ENCODE measurements at places on chromosomes 4 and X.

DNA sequence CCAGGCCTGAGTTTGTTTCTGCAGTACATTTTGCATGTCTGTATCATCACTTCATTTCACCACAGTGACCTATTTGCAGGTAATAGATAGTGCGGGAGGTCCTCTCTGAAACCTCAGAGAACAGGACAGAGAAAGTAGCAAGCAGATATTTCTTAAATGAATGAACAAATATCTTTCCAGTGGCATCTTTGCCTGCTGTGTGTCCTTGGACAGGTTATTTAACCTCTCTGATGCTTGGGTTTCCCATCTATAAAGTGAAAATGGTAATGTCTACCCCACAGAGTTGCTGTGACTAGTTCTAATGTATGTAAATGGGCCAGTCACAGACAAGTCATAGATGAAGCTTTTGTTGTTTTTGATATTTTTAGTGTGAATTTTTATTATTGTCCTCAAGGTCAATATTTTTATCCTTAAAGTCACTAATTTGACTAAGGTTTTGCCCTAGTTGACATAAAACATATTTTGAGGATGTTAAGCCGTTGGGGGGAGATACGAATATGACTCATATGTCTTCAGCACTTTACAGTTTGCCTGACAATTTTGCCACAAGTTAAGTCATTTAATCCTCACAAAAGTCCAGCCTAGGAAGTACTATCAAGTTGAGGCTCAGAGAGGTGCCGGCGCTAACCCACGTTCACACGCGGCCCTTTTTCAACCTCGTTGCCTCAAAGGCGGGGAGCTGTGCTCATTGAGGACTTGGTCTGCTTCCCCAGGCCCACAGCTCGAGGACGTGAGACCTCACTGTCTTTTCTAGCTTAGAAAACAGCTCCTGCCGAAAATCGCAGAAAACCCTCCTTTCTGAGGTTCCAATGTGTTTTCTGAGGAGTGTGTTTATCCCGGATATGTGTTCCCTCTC is 126.7 kb upstream of the STX18 start:
- DNase-seq = no peak

GRCh38 chrX:111634823-111635729 is 45.9 kb upstream of the ALG13 start:
- DNase-seq = no peak

DNA sequence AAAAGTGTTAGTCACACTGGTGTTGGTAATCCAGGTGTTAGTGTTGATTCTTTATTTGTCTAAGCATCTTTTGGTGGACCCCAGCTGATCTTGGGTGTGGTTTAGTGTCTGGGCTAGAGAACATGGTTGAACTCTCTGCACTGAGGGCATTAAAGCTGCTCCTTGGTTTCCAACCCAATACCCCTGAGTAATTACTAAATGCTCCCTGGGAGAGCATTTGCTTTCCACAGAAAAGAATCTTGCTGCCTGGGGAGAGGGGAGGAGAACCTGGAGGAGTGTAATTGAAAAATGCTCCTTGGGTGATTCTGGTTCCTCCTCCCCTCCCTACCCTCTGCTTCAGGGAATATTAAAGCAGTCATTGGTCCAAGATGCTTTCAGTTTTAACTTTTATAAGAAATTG is 3.1 kb downstream of the GUCY1B1 start:
- no peak for DNase-seq

GRCh38 chrX:132388371-132388770 is 100.5 kb downstream of the MBNL3 start:
- DNase-seq = no peak

- DNase-seq = no peak
These were observed 140.9 kb upstream of the ANXA3 start for GRCh38 chr4:78410676-78411075.

GRCh38 chrX:134469486-134469885 is 9.5 kb downstream of the HPRT1 start:
- DNase-seq = no peak

GRCh38 chr4:150789864-150790263 is 207.9 kb downstream of the MAB21L2 start:
- DNase-seq = no peak

DNA sequence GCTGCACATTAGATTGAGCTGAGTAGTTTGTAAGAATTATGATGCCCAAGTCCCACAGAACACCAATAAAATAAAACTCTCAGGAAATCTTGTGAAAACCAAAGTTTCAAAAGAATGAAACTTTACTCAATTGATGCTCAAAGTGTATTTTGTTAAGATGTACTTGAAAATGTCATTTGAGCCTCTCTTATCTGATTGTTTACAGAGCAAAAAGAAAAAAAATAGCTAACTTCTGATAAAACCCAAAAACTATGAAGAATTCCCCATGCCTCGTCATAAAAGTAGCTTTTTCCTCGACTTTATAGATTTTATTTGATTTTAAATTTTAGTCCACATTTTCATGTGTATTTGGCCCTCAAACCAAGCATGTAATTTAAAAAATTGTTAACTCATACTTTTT is 521.5 kb upstream of the FTHL17 start:
- no peak for DNase-seq

DNA sequence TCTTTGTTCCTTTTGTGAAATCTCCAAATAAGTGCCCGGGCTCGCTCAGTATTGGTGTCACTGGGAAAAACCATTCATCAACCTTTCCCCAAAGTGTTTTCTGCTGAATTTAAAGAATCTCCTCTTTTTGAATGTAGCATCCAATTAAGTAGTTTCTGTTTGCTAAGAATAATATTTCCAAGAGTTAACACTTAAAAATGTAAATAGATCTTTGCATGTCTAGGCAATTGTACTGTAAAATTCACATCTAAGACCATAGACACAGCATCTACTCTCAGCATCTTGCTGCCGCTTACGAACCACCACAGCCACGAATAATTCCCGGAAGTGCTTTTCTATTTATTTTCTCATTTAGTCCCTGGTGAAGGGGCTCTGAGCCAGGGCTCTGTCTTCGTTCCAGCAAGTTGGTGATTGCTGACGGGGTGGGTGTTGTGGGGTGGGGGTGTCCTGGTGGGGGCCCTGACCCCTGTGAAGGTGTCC is 1.4 kb downstream of the NSG1 start:
- no peak for DNase-seq

GRCh38 chrX:64195862-64196261 is 9.6 kb downstream of the AMER1 start:
- no peak for DNase-seq

GRCh38 chr4:38323141-38323641 is 340.8 kb upstream of the KLF3 start:
- DNase-seq = no peak

DNA sequence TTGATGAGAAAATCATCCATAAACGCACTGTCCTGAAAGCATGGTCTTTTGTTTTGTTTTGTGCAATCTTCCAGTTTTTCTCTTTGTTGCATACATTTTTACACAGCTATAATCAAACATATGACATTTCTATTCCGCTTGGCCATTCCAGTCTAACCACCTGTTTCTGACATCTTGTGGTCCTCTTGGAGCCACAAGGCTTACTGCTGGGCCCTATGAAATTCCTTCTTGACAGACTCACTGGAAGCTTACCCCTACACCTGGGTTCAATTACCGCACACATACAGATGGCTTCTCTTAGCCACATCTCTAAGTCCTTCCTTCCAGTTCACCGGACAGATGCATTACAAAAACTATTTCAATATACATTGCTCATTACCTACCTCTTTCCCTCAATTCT is 72.4 kb downstream of the PAPSS1 start:
- no peak for DNase-seq

GRCh38 chrX:131791608-131792355 is 231.3 kb upstream of the STK26 start:
- DNase-seq = no peak

DNA sequence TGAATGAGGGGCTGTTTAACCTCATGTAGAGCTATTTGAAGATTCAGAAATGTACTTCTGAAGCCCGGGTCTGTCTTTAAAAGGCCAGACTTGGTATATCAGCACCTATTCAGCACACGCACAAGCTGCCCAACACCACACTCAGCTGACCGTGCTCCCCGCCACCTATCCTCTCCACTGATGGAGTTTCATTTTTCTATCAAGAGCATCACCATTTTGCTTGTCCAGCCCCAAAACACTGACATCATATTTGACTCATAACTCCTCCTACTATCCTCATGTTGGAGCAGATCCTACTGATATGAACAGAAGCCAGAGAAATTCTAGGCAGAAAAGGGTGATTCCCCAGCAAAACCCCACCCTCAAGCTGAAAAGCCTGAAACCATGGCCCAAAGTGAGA is 100.3 kb downstream of the SORBS2 start:
- no peak for DNase-seq

DNA sequence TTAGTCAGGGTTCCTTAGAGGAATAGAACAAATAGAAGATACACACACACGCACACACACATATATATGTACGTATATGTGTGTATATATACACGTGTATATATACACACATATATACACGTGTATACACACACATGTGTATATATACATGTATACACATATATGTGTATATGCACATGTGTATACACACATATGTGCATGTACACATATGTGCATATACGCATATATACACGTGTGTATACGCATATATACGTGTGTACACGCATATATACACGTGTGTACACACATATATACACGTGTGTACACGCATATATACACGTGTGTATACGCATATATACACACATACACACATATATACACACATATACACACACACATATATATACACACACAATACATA is 41.5 kb downstream of the ASMT start:
- DNase-seq = no peak

GRCh38 chr4:148053298-148054003 is 321.6 kb downstream of the ARHGAP10 start:
- no peak for DNase-seq

GRCh38 chrX:136806891-136807410 is 26.2 kb upstream of the ARHGEF6 start:
- no peak for DNase-seq

- DNase-seq = no peak
These were observed 135.3 kb upstream of the HS3ST1 start for GRCh38 chr4:11564021-11564420.

DNA sequence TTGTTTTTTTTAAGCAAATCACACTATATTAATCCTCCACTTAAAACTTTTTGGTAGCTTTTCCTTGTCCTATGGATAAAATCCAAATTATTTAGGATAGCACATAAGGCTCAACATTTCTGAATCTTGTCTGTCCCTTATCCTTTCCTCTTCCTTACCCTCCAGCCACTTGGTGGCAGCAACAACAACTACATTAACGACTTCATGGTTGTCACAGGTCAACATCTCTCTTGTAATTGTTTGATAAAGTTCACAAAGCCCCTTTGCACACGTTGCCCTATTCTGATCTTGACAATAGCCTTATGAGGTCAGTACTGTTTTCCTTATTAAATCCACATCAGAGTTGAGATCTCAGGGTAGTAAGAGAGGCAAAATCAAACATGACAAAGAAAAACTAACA is 269.0 kb upstream of the PABPC4L start:
- no peak for DNase-seq

DNA sequence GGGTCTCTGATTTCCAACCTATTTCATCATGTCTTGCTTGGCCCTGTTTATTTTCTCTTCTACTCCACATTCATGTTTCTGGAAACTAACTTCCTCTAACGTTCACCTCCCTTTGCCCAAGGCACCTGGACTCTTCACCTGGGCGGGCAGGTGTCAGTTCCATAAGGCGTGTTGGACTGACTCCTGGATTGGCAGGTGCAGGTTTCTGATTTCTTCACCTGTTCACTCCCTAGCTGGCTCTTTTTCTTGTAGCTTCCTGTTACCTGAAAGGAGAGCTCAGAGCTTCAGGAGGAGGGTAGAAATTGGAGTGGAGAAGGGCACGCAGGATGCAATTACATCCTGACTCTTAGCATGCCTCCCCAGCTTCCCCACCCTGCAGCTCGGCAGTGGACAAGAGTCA is 350.8 kb upstream of the KLF3 start:
- DNase-seq = no peak

GRCh38 chrX:15475486-15475885 is 17.6 kb downstream of the PIR start:
- no peak for DNase-seq

DNA sequence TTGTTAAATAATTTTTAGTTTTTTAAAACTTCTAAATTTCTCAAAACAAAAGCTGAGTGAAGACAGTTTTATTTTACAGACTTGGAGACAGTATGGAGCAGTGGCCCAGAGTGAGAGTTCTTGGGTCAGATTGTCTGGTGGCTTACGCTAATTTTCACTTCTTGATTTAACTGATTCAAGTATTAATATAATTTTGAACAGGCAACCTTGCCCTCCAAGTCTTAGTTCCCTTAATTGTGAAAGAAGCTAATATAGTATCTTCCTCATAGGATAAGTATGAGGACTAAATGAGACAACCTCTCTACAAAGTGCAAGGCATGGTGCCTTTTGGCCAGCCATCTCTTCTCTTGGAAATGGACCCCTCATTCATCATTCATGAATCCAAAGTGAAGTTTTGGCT is 25.4 kb downstream of the ATP7A start:
- no peak for DNase-seq

GRCh38 chrX:111098874-111099273 is 2.9 kb downstream of the PAK3 start:
- DNase-seq = no peak

GRCh38 chr4:158998624-158999023 is 104.3 kb upstream of the RAPGEF2 start:
- DNase-seq = no peak

- DNase-seq = no peak
These were observed 509.9 kb upstream of the ZFP42 start for GRCh38 chr4:187485676-187486075.

DNA sequence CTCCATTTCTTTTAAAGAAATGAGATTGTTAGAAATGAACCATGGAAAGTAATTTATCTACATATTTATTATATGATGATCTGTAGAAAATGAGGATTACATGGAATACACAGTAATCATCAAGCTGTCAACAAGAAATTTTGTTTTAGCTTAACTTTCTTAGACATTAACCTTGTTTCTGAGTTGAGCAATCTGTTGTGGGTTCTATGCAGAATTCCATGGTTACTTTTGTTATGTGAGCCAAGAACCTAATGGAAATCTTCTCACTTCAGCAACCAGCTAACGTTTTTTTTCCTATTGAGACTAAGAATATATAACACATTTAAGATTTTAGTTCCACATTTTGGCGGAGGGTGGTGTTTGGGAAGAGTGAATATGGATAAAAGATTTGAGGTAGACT is 136.1 kb upstream of the SLC4A4 start:
- no peak for DNase-seq

DNA sequence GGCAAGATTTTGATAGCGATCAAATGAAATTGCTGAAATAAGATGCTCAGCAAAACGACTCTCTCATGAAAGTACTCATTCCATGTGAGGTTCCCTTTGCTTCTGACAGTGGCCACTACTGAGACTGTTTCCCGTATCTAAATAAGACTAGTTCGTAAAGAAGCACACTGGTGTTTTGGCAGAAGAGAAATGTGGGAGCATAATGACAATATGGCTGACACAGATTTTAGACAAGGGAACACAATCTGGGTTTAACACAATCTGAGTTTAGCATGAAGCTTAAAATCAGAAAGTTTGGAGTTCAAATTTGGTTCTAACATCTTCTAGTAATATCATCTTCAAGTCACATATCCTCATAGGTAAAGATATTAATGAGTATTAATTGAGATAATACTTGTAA is 13.7 kb downstream of the GABRA4 start:
- DNase-seq = no peak

DNA sequence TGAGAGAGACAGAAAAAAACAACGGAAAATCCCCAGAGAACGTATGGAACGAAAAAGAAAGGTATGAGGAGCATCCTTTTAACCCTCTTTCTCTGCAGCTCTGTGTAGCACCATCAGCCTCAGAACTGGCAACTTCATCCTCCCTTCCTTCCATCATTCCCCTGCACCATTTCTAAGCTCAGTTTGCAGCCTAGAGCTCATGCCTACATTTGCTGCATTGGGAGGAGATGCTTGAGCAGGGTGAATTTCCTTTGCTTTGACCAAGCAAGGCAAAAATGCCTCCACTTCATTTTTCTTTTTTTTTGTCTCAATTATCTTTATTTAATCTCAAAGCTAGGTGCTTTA is 67.9 kb downstream of the ANK2 start:
- no peak for DNase-seq

Data from pulmonary artery endothelial cell (primary cell).